ENCODE measurements at places on chromosomes 3 and 15. TPM values are rescaled to one million over a fixed set of nuclear protein-coding genes. Genes with fewer than 3 reads are reported as not detected.

Gene DLEC1
- polyA plus RNA-seq, result 0.50 TPM

Gene ARHGAP11A
- 0.76 TPM for polyA plus RNA-seq

Gene NISCH
- polyA plus RNA-seq, result 27.0 TPM

Gene USP8
- polyA plus RNA-seq, result 78.9 TPM

- H3K27me3 ChIP-seq, result peaks cover 8% of the 10 kb centered on the region
- H3K4me3 ChIP-seq, result no peak overlapping the region
- H3K4me1 ChIP-seq, result peaks cover 2% of the 10 kb centered on the region
Measured at GRCh38 chr3:150931745-150932144, 26.5 kb upstream of the MINDY4B start.

DNA sequence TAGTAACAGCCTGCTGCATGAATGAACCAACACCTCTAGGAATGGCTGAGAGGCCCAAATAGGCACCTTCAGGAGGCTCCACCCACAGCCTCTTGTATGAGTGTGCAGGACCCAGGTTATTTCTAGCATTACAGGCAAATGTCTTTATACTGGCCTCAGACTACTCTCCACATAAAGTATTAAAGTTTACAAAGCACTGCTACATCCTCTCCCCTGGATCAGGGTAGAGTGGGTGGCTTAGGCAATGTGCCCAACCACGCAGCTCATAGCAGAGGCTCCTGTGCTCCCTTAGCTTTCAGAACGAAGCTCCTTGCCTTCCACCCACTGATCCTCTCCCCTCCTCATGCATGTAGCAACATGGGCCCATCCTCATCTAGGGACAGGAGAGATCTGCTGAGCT is 16.3 kb downstream of the TMEM43 start:
- H3K4me3 ChIP-seq, result no peak overlapping the region
- H3K4me1 ChIP-seq, result peaks cover 18% of the 10 kb centered on the region
- H3K27me3 ChIP-seq, result no peaks in the 10 kb centered on the region

- DNase-seq, result no peak
- no peaks in the 10 kb centered on the region for H3K27me3 ChIP-seq
- no peak overlapping the region for H3K4me3 ChIP-seq
- no peaks in the 10 kb centered on the region for H3K36me3 ChIP-seq
Measured at GRCh38 chr3:6807967-6808588, 52.8 kb upstream of the GRM7 start.

GRCh38 chr15:68561901-68562300 is 16.9 kb upstream of the CORO2B start:
- peak overlapping the region; percentile 64 for H3K27ac ChIP-seq
- no peak for DNase-seq
- H3K36me3 ChIP-seq, result no peaks in the 10 kb centered on the region
- H3K4me1 ChIP-seq, result peaks cover 22% of the 10 kb centered on the region

DNA sequence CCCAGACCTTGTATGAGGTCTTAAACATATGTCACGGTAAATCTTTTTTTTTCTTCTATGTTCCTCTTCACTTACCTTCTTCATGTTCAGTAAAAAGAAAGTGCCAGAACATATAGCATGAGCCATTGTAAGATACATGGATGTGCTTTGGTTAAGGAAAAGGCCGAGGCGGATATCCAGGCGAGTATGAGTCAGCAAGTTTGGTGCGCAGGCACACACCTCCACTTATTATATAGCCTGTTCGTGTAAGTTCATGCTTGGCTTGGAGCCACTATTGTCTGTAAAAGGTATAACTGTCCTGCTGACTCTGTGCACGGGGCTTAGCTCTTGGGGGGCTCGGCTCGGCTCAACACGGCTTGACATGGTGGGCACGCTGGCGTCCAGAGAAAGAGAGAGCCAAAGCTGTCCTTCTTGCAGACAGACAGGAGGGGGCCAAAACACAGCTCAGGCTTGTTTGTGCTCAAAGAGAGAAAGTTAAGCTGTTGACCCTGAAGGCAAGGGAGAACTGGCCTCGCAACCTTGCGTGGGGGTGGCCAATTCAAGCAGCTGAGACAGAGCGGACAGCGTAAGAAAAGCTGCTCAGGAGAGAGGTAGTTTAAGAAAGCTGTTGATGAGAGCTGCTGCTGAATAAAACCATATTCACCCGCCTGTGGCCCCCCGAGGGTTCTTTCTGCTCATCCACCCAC is 251.2 kb downstream of the SLC9A9 start:
- DNase-seq, result no peak
- no peaks in the 10 kb centered on the region for H3K27me3 ChIP-seq
- H3K36me3 ChIP-seq, result no peaks in the 10 kb centered on the region
- peaks cover 19% of the 10 kb centered on the region for H3K4me1 ChIP-seq
- no peak overlapping the region for H3K27ac ChIP-seq

DNA sequence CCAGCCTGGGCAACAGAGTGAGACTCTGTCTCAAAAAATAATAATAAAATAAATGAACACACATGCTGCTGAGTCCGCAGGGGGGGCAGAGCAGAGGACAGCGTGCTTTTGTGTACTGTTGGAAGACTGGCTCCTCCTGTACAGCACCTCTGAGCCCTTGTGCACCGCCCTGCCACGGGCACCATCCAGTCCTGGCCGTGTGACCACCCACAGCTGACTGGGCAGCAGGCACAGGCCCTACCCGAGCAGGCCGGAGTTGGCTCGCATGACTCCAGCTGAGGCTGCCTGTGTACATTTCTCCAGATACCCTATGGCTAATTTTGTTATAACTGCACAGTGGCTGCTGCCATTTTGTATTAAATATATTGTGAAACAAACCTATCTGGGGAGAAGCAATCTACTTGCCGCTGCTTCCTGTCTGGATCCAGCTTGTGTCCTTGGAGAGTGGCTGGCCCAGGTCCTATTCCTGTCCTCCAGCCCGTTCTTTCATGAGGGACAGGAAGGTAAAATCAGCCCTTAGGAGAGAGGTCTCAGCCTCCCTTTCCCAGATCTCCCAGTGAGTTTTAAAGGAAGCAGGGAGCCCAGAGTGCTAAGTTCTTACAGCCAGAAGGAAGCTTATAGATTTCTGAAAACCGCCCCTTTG is 14.6 kb downstream of the IVD start:
- no peak for DNase-seq
- no peak overlapping the region for H3K27ac ChIP-seq
- peaks cover 7% of the 10 kb centered on the region for H3K4me1 ChIP-seq
- no peaks in the 10 kb centered on the region for H3K27me3 ChIP-seq
- H3K4me3 ChIP-seq, result no peak overlapping the region

GRCh38 chr15:41148065-41148464 is 32.0 kb upstream of the INO80 start:
- H3K27ac ChIP-seq, result no peak overlapping the region
- no peaks in the 10 kb centered on the region for H3K36me3 ChIP-seq
- no peaks in the 10 kb centered on the region for H3K27me3 ChIP-seq
- H3K4me1 ChIP-seq, result no peaks in the 10 kb centered on the region
- no peak for DNase-seq

Data from naive B cell (primary cell).